ENCODE measurements at places on chromosomes 4 and X.

GRCh38 chr4:88743696-88744095 is 46.1 kb upstream of the NAP1L5 start:
- DNase-seq: no peak

DNA sequence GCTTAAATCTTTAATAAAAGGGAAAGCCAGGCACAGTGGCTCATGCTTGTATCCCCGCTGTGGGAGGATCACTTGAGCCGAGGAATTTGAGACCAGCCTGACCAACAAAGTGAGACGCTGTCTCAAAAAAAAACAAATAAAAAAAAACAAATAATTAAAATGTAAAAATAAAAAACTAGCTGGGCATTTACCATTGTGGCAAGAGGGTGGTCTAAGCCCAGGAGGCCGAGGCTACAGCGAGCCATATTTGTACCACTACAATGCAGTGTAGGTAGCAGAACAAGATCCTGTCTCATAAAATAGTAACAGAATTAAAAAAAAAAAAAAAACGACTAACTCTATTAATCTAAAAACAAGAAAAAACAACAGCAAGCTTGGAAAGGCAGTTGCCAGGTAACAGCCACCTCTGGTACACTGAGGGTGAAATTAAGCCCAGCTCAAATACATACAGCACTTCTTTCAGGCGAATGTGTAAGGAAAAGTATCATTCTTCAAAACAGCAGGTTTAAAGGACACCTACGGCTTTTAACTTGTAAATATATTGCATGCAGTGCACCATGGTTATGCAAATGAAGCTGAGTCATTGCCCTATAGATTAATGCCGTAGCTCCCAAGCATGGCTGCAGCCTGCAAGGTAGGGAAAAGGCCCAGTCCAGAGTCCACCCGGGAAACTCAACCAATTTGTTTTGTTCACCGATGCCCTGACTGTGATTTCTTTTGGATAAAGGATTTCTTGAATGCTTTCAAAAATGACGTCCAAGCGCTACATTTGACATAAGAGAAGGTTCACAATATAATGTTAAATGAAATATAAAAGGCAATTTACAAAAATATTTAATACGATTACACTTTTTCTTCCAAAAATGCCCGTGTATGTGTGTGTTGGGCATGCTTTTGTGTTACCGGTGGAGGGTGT is 14.5 kb upstream of the TXLNG start:
- no peak for DNase-seq

DNA sequence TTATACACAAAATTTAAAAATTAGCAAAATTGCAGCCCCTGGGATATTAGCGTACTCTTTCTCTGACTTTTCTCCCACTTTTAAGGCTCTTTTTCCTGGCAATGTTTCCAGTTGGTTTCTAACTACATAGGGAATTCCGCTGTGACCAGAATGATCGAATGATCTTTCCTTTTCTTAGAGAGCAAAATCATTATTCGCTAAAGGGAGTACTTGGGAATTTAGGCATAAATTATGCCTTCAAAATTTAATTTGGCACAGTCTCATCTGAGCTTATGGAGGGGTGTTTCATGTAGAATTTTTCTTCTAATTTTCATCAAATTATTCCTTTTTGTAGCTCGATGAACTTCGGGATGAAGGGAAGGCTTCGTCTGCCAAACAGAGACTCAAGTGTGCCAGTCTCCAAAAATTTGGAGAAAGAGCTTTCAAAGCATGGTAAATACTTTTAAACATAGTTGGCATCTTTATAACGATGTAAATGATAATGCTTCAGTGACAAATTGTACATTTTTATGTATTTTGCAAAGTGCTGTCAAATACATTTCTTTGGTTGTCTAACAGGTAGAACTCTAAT is 6.0 kb downstream of the ALB start:
- DNase-seq: no peak

DNA sequence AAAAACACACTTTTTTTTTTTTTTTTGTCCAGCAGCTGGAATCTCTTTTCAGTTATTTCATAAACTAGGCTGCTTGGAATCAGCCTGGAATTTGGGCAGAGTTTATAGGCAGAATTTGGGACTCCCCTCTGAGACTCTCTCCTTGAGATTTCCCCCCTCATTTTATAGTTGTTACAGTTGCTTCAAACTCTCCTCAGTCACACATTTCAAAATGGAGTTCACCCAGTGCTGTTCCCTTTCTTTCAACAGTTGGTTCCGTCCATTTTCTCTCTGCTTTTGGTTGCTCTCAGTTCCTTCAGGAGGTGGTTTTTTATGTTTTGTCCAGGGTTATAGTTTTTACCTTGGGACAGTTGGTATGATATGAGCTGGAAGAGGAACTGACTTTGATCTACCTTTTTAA is 27.5 kb downstream of the NSD2 start:
- DNase-seq: no peak

DNA sequence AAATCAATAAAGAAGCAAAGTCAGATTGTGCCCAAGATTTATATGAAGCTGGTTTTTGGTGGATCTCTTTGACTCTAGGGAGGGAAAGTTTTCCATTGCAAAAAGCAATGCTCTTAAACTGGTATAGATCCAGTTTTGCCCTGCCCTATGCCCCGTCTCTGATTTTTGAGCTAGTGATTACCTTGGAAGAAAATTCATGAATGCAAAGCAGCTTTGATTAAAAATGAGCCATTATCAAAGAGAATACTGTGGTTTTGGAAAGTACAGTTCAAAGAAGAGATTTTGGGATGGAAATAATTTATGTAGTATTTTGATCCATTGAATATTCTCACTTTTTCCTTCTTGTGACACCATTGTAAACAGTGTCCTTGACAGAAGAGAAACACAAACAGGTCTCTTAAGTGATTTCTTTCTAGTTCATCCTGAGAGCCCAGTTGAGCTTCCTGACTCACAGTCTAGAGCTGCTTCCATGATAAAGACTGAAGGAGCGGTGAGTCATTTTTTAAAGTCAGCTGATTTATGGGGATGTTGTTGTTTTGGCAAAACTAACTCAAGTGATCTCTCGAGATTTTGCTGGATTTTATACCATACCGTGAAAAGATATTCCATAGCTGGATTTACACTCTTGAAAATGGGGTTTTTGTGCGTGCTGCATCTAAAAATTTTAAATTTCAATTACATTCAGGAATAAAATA is 76.7 kb downstream of the AFF1 start:
- DNase-seq: no peak

GRCh38 chrX:259692-260355 is 21.4 kb upstream of the PLCXD1 start:
- DNase-seq: no peak

DNA sequence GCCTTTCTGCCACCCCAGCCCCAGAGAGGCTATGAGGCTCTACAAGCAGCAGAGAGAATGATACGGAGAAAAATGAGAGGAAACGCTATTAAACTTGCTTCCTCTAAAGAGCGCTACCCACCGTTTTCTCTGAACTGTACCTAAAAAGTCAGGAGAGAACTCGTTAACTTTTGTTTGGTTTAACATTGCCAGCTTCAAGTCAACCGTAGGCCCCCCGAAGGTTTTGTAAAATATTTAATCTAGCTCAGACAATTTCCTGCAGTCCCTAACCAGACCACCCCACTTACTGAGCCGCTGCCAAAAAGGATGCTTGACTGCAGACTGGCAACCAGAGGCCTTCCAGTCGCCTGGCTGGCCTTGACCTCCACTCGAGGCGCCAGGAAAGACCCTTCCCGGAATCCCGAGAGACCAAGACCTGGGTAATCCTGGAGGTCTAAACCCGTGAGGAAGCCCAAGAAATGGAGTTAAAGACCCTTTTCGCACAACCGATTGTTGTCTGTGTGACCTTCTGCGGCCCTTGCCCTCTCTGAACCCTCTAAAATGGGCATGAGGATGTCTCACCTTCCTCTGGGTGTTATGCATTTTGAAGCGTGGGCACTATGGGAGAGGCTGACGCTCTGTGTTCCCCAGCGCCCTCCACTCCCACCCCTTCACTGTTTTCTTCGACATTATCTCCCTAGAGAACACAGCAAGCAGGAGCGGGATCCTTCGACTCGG is 86.3 kb downstream of the BCOR start:
- DNase-seq: no peak

DNA sequence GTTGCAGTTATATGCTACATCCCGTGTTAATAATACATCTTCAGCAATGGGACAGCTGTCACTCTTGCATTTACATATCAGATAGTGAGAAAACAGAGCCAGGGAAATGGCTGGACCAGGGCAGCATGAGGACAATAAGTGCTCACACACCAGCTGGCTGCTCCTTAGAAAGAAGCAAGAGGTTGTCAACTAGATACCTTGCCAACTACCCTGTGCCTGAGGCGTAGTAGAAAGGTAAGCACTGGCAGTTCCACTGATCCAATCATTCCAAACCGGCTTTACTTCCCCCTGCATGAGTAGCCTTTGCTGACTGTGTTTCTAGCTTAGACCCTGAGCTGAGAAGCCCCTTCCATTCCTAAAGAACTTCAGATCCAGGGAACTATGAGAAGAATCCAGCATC is 52.2 kb upstream of the FGF13 start:
- no peak for DNase-seq

- no peak for DNase-seq
Observed at GRCh38 chr4:56653461-56654237, 27.4 kb downstream of the HOPX start.

DNA sequence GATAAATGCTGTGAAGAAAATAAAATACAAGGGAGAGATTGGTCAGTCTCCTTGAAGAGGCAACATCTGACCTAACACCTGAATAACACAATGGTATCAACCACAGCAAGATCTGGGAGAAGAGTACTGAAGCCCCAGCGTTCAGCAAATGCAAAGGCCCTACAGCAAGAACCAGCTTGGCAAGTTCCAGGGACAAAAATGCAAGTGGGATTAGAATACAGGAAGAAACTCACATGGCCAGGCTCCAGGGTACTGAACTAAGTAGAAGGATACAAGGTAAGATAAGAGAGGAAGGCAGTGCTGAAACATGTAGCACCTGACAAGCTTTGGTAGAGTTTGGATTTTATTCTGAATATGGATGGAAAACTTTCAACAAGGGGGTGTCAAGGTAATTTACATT is 3.6 kb downstream of the SMIM14 start:
- no peak for DNase-seq

GRCh38 chrX:79330022-79330421 is 37.1 kb downstream of the ITM2A start:
- DNase-seq: no peak

- DNase-seq: no peak
Observed at GRCh38 chr4:108662629-108663028, 12.2 kb downstream of the OSTC start.

GRCh38 chrX:9418262-9418661 is 46.6 kb upstream of the TBL1X start:
- DNase-seq: no peak

GRCh38 chrX:44400161-44400560 is 56.7 kb upstream of the EFHC2 start:
- DNase-seq: no peak

GRCh38 chr4:173076903-173077634 is 91.5 kb upstream of the GALNT7 start:
- DNase-seq: no peak

GRCh38 chrX:19793471-19793870 is 93.9 kb downstream of the SH3KBP1 start:
- DNase-seq: no peak
